ENCODE measurements at places on chromosomes 5 and 9. TPM values are rescaled to one million over a fixed set of nuclear protein-coding genes. Genes with fewer than 3 reads are reported as not detected.

The P4HA2 gene
- total RNA-seq = 26.2 TPM

GRCh38 chr5:57066924-57067596 is 106.8 kb upstream of the GPBP1 start:
- DNase-seq = no peak
- H3K27me3 ChIP-seq = no peaks in the 10 kb centered on the region
- no peaks in the 10 kb centered on the region for H3K4me1 ChIP-seq
- no peak overlapping the region for H3K27ac ChIP-seq
- H3K36me3 ChIP-seq = no peaks in the 10 kb centered on the region

The SEMA5A gene
- total RNA-seq = 35.4 TPM

GRCh38 chr5:143662020-143662419 is 149.9 kb upstream of the HMHB1 start:
- no peaks in the 10 kb centered on the region for H3K36me3 ChIP-seq
- H3K27me3 ChIP-seq = no peaks in the 10 kb centered on the region
- no peak for DNase-seq

The PCA3 gene
- 0.44 TPM for total RNA-seq
